Activated CD8-positive, alpha-beta T cell treated with anti-CD3 and anti-CD28 coated beads for 36 hours (primary cell): ENCODE measurements at places on chromosomes 1 and 21. TPM values are rescaled to one million over a fixed set of nuclear protein-coding genes. Genes with fewer than 3 reads are reported as not detected.

- H3K4me1 ChIP-seq = peaks cover 2% of the 10 kb centered on the region
- no peaks in the 10 kb centered on the region for H3K36me3 ChIP-seq
- H3K27me3 ChIP-seq = peaks cover 62% of the 10 kb centered on the region
These were observed 1.5 kb upstream of the SLC30A2 start for GRCh38 chr1:26047278-26047874.

Gene CD244
- total RNA-seq = 1.8 TPM

Gene CCDC24
- total RNA-seq = 1.4 TPM

Gene FCRL1
- not detected for total RNA-seq
